LoVo (cell line): ENCODE measurements at places on chromosomes 5 and 9.

- DNase-seq, result no peak
These were observed 169.2 kb downstream of the RAB3C start for GRCh38 chr5:58752104-58752503.

DNA sequence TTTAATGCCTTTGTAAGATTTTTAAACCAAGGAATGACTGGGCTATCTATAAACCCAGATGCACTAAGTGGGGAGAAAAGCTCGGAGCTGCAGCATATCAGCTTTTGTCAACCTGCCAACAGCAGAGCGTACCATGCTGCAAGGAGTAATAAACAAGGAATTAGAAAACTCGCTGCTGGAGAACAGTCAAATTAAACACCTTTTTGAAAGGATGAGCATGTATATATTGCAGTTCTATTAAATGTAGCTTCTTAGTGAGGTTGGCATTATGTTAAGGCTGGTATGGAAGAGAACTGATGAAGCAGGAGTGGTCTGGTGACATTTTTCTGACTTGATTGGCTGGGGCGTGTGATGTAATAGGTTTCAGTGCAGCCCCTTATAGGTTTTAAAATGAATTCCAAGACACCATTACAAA lies 74.7 kb downstream of the PIK3R1 start:
- no peak for DNase-seq

DNA sequence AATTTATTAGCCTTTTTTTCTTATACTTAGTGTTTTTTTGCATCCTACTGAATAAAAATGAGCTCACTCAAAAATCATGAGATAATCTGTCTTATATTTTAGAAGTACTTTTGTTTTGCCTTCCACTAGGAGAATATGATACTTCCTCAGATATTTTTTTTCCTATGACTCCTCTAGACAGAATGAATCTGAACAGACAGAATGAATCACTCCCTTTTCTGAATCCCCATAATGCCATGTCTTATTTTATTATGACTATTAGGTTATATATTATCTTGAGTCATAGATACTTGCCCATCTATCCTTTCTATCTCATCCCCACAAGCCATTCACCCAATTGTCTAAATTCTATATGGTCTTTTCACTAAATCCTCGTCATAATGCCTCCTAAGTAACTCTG lies 134.6 kb downstream of the BRINP1 start:
- DNase-seq, result no peak

GRCh38 chr5:179212870-179213269 lies 132.4 kb downstream of the ADAMTS2 start:
- no peak for DNase-seq

- no peak for DNase-seq
These were observed 120.2 kb upstream of the GRHPR start for GRCh38 chr9:37302277-37302676.

DNA sequence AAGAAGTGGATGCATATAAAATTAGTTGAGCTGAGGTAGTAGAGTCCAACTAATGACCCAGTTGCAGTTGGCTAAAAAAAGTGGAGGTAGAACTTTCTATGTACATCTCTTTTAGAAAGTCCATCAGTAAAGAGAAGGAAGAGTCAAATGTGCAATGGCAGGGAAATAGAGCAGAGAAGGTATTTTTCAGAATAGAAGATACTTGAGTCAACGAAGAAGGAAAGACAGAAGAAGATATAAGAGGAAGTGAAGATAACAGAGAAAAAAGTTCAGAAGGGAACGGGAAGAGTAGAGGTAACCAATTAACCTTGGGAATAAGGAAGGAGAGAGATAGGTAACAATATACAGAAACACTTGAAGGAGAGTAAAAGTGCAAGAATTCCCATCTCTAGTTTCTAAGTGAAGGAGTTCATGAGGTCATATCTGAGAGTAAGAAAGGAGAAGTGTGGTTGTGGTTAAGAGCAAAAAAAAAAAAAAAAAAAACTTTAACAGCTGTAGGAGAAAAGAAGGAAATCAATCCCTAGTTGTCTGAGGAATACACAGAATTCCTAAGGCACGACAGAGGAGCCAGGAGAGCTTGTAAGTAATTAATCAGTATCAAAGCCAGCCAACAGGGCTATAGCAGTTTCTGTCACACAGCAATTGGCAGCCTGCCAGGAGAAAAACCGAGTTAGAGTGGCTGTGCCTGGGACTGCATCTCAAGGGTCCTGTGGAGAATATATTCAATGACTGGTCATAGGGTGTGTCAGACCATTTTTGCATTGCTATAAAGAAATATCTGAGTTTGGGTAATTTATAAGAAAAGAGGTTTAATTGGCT lies 61.0 kb downstream of the ARL15 start:
- peak; percentile 24 for DNase-seq

GRCh38 chr5:33153372-33153771 lies 287.4 kb upstream of the TARS1 start:
- no peak for DNase-seq

- no peak for DNase-seq
These were observed 167.4 kb downstream of the SLIT3 start for GRCh38 chr5:169133531-169133930.

DNA sequence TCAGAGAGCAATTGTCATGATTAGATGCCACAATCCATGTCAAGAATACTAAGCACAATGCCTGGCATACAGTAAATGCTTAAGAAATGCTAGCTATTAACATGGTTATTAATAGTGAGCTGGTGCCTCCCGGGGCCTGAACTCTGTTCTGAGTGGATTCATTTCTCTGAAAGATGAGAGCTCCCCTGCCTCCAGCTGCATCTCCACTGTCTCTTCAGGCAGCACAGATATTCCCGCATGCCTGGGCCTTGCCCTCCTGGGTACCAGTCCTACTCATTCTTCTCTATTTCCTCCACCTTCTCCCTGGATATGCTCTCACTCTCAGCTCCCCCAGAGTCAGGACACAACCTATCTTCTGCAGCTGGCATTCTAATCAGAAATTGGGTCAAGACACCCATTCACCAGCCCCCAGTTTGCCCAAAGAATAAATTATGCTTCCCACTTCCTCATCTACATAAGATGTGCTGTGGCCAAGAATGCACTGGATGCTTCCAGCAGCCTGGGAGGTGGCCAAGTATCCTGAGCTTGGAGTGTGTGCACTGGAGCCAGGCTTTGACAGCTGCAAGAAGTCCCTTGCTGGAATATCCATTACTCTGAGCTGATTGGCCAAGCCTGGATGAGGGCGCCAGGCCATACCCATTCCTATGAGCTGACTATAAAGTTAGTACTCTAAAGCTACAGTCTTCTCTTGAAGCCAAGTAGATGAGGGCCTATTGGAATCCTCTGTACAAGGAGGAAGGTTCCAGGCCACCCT lies 669.0 kb downstream of the ACTL7B start:
- no peak for DNase-seq

GRCh38 chr5:171421331-171422262 lies 2.1 kb downstream of the FGF18 start:
- no peak for DNase-seq

GRCh38 chr5:138082033-138082432 lies 1.8 kb upstream of the WNT8A start:
- DNase-seq, result no peak

GRCh38 chr9:80500300-80500699 lies 928.5 kb downstream of the TLE4 start:
- DNase-seq, result no peak

DNA sequence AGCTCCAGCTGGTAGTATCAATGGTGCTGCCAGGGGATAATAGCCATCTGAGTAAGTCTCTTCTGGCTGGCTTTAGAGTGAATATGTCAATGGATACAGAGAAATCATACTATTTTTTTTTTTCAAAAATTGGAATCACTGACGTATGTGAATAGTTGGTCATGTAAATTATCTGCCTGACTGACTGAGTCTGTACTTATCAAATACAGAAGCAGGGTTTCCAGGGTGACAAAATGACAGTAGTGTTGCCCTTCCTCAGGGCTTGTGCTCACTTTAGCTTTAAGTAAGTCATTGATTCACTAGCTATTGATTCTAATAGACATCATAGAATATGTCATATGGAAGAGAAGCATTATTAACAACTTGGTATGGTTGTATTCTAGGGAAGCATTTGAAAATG lies 126.0 kb upstream of the C6 start:
- no peak for DNase-seq

DNA sequence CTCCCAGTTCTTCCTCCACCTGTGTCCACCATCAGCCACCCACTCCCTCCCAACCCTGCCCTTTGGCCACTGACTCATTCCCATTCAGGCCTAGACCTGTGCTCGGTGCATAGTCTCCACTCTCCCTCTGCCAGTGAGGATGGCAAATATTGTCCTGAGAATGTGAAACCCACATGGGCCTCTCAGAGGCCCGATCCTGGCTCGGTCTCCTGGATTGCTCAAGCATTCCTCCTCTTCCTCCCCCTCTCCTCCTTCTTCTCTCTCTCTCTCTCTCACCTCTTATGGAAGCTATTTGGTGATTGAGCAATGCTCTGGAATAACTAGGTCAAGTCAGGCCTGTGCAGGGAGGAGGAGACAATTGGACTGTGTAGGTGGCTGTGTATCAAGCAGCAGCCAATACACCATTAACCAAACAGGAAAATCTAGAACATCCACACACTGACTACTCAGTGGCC lies 99.9 kb downstream of the KLF4 start:
- peak; percentile 15 for DNase-seq

DNA sequence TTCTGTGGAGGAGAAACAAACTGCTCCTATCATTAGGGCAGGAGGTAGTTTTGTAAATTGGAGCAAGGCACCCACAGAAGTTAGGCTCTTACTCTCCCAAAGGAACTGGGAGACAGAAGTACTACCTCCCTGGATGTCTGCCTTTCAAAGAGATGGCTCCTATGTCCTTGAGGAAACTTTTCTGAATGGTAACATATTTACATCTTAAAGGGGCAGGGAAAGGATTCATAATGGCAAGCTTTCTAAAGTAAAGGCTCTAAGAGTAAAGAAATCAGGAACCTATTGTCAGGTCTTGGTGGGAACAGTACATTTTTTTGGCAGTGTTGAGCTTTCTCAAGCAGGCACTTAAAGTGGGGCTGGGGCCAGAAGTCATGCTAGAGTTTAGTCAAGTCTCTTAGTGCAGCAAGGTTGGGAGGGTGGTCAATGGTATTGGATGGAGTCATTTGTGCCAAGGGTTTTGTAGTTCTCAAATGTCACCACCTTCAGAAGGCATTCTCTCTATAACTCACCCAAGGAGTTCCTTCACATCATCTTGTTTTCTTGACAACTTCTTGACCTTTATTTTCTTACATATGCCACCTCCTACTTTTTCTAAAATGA lies 26.3 kb upstream of the NDFIP1 start:
- no peak for DNase-seq

- DNase-seq, result no peak
These were observed 1823.4 kb downstream of the MAT2B start for GRCh38 chr5:165328846-165329245.

DNA sequence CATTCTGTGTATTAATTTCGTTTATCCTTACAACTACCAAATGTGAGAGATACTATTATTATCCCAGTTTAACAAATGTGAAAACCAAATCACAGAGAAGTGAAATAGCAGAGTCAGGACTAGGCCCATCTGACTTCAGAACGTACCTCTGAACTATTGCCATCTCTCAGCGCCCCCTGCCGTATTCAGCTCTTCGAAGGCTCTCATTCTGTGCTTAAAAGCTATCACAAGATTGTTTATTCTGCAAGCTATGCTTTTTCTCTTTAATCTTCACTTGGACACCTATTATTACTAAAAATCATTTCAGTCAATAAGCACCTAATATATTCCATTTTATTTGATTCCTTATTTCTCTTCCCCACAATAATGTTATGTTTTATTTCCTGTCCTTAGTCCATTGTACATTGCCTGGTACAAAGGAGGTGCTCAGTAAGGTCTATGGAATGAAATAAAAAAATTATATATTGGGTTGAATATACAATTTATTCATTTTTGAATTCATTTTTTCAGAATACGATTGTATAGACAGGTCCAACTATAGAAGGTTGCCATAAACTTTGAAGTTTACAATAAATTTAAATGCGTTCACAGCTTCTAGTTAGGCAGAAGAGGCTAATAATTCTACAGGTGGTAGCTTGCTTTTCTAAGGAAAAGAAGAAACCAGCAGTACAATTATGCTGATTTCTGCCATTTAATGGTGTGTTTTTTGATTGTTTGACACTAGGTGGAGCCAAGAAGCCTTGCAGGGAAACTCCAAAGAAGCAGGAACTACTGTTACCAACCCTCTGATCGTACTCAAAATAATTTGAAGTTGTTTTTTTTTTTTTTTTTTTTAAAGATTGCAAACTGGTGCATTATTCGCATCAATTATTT lies 202.2 kb upstream of the DMRTA1 start:
- peak; percentile 65 for DNase-seq

DNA sequence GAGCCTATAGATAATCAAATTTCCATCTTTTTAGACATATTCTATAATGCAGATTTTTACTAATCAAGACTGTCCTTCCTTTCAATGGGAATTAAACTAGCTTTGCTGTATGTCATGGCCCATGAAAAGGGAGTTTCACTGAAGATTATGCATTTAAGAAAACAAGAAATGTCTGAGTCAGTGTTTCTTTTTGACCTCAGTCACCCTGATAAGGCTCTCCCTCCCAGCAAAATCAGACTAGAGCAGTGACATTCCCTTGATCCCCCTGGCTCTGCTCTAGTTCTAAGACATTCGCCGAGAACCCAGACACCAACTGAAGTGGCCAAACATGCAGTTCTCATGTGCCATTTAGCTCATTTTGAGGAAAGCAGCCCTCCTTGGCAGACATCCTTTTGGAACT lies 442.0 kb downstream of the ACTL7B start:
- DNase-seq, result no peak

DNA sequence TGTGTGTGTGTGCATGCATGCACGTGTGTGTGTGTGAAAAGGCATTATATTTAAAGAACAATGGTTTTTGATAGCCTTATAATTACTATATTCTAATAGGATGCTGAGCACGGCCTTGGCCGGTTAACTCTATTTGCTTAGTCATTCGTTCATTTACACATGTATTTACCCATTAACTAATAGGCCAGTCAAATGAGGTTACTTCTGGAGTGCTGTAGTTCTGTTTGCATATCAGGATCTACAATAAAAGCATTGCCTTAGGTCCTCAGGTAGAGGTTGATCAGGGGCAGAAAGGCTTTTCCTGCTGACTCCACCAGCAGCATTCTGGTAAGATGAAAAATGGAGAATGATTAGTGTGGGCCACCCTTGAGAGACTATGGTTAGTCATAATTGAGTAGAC lies 219.0 kb downstream of the COMMD10 start:
- no peak for DNase-seq

DNA sequence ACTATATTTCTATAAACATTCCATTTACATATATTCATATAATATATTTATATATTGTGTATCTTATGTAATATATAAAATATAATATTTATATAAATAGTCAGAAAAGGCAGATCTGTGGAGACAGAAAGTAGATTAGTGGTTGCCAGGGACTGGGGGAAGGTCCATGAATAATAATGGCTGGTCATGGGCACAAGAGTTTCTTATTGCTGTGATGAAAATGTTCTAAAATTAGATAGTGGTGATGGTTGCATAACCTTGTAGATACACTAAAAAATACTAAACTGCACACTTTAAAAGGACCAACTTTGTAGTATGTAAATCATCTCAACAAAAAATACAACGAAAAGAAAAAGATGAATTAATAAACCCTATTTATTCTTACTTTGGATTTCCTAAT lies 47.3 kb downstream of the NUP155 start:
- no peak for DNase-seq
